ENCODE measurements at places on chromosomes 16 and 17. TPM values are rescaled to one million over a fixed set of nuclear protein-coding genes. Genes with fewer than 3 reads are reported as not detected.

DNA sequence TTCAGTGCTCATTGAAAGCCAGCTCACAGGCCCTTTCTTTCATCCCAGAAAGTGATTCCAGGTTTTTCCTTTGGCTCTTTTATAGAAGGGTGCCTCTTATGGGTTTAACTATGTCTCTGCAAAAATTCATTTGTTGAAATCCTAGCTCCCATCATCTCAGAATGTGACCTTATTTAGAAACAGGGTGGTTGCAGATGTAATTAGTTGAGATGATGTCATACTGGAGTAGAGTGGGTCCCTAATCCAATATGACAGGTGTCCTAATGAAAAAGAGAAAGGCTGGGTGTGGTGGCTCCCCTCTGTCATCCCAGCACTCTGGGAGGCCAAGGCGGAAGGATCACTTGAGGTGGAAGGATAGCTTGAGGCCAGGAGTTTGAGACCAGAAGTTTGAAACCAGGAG is 64.2 kb upstream of the FAM20A start:
- no peak for DNase-seq

DNA sequence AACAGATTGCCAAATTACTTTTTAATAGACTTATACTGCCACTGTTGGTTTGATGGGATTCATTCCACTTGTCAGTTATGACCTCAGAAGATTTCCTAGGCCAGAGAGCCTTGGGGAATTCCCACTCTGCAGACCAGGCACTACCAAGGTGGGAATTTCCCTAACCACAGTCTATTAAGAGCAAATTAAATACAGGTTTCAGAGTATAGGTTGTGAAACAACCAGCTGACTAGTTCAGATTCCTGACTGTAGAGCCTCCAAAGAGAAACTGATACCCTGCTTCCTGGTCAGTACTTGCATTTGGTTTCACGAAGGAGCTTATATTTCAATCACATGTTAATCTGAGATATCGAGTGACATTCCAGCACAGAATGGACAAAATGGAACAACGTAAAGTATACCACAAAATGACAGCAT is 186.5 kb downstream of the STX8 start:
- DNase-seq, result no peak

- DNase-seq, result no peak
Observed at GRCh38 chr16:30491744-30492308, 19.3 kb downstream of the ITGAL start.

DNA sequence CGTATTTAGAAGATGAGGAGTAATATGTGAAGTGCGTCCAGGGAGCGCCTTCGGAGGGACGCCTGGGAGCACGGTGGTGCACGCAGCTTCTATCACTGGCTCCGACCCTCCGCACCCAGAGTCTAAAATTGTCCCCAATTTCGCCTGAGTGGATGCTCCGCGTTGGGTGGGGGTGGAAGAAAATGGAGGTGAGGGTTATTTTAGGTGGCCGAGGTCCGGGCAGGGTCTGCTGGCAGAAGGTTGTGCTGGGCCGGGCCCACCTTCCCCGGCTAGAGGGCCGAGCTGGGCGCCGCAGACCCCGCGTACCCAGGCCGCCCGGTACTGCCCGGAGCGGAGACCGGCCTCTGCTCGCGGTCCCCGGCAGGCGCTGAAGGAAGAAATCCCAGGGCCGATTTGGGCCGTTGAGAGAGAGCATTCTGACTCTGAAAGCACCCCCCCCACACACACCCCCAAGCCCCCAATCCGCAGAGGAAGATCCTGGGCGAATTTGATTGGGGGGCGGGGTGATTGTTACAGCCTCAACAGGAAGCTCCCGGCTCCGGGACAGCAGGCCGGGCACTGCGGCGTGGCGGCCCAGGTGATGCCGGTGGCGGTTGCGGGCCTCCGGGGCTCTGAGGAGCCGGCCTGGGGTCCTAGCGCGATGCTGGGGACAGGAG is 3.0 kb downstream of the BAHCC1 start:
- DNase-seq, result peak; percentile 56

- peak; percentile 84 for DNase-seq
Observed at GRCh38 chr17:68172461-68172954, 75.3 kb upstream of the AMZ2 start.

DNA sequence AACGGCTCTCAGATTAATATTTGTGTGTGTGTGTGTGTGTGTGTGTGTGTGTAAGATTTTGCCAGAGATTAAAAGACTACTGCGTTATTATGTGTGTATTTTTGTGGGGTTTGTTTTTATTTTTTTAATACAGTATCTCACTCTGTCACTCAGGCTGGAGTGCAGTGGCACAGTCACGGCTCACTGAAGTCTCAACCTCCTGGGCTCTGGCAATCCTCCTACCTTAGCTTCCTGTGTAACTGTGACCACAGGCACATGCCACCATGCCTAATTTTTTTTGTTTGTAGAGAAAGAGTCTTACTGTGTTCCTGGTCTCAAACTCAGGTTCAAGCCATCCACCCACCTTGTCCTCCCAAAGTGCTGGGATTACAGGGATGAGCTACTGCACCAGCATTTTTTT is 87.2 kb downstream of the CYB561 start:
- DNase-seq, result no peak

- no peak for DNase-seq
Observed at GRCh38 chr16:81481207-81481821, 36.7 kb downstream of the CMIP start.

- DNase-seq, result no peak
Observed at GRCh38 chr17:75096082-75096625, 8.4 kb downstream of the SLC16A5 start.

GRCh38 chr16:85137323-85138072 is 25.2 kb upstream of the CIBAR2 start:
- DNase-seq, result no peak

- DNase-seq, result no peak
Observed at GRCh38 chr16:19210968-19211367, 42.9 kb downstream of the SYT17 start.

DNA sequence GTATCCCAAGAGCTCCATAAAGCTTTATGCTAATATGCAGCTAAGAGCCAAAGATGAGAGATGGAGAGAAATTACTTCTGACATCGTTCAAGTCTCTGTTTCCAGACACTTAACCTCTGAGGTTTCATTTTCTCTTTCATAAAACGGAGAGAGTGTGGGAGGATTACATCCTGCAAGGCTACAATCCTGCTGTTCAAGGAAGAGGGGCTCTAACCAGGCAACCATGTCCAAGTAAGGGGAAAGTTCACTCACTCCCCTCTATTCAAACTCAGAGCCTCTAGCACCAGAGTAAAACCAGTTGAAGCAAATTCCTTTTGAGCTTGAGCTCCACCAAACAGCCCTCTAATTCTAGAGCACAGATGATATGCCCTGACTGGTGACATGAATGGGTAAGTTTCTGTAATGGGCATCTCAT is 397.4 kb downstream of the NPIPA8 start:
- no peak for DNase-seq

- DNase-seq, result no peak
Observed at GRCh38 chr16:84730406-84731106, 30.8 kb downstream of the USP10 start.

GRCh38 chr16:11250786-11251524 is 5.0 kb downstream of the SOCS1 start:
- DNase-seq, result no peak

- peak; percentile 87 for DNase-seq
Observed at GRCh38 chr17:49486012-49486641, 9.0 kb upstream of the NGFR start.

GRCh38 chr17:57849874-57850754 is at the start of gene MRPS23:
MRPS23 (minus strand) TSS chr17:57850044; CDS start chr17:57850010, 34 bp downstream.
- DNase-seq, result peak; percentile 98

RPGRIP1L gene
- 9.8 TPM for total RNA-seq

KRTAP3-2 gene
- total RNA-seq, result not detected

PPM1E gene
- 8.2 TPM for total RNA-seq

PRR15L gene
- total RNA-seq, result 1.1 TPM

NQO1 gene
- 34.7 TPM for total RNA-seq

Data from WTC11 (cell line).